ENCODE measurements at places on chromosomes 7 and 10. TPM values are rescaled to one million over a fixed set of nuclear protein-coding genes. Genes with fewer than 3 reads are reported as not detected.

The MRM2 gene
- total RNA-seq, result 15.0 TPM

The TCAF2 gene
- total RNA-seq, result 0.78 TPM

The TDRD1 gene
- total RNA-seq, result under 0.01 TPM

The CYP3A7 gene
- total RNA-seq, result not detected

The SORCS3 gene
- total RNA-seq, result 23.7 TPM

The FAM221A gene
- total RNA-seq, result 16.4 TPM

The SCRN1 gene
- 129 TPM for total RNA-seq

The ZNF503 gene
- 1.1 TPM for total RNA-seq

The SH2B2 gene
- 11.9 TPM for total RNA-seq

The NODAL gene
- total RNA-seq, result 2.2 TPM

The PRLHR gene
- total RNA-seq, result 4.1 TPM

The HYAL4 gene
- not detected for total RNA-seq

The HABP2 gene
- total RNA-seq, result 0.31 TPM

The CYP3A4 gene
- total RNA-seq, result not detected

The CCDC172 gene
- not detected for total RNA-seq

The NKX2-3 gene
- total RNA-seq, result not detected

The GRID1 gene
- total RNA-seq, result 16.5 TPM

The NPFFR1 gene
- 0.31 TPM for total RNA-seq

The PRF1 gene
- total RNA-seq, result not detected

The EIF4H gene
- 146 TPM for total RNA-seq

The PPP1R17 gene
- 2.7 TPM for total RNA-seq

The UCMA gene
- not detected for total RNA-seq

The PVRIG gene
- total RNA-seq, result not detected

The ZNF107 gene
- total RNA-seq, result 15.0 TPM

The BTBD16 gene
- total RNA-seq, result not detected

The HPSE2 gene
- total RNA-seq, result not detected

The GPR26 gene
- total RNA-seq, result 3.1 TPM

The TAF3 gene
- 2.7 TPM for total RNA-seq

The TCERG1L gene
- total RNA-seq, result 1.6 TPM

The FGFBP3 gene
- total RNA-seq, result 29.8 TPM

The ERVW-1 gene
- not detected for total RNA-seq

The LRRC18 gene
- total RNA-seq, result not detected

The SUN3 gene
- not detected for total RNA-seq

The MOGAT3 gene
- not detected for total RNA-seq

The OR2AE1 gene
- not detected for total RNA-seq

The CNPY1 gene
- total RNA-seq, result 0.16 TPM

The UNC5B gene
- 3.9 TPM for total RNA-seq

The C10orf53 gene
- not detected for total RNA-seq

The H2BK1 gene
- not detected for total RNA-seq

The CCL24 gene
- total RNA-seq, result not detected

The TBX20 gene
- not detected for total RNA-seq

The CREB5 gene
- 8.0 TPM for total RNA-seq

The IKZF5 gene
- total RNA-seq, result 13.4 TPM
